ENCODE measurements at places on chromosomes 7 and 10.

DNA sequence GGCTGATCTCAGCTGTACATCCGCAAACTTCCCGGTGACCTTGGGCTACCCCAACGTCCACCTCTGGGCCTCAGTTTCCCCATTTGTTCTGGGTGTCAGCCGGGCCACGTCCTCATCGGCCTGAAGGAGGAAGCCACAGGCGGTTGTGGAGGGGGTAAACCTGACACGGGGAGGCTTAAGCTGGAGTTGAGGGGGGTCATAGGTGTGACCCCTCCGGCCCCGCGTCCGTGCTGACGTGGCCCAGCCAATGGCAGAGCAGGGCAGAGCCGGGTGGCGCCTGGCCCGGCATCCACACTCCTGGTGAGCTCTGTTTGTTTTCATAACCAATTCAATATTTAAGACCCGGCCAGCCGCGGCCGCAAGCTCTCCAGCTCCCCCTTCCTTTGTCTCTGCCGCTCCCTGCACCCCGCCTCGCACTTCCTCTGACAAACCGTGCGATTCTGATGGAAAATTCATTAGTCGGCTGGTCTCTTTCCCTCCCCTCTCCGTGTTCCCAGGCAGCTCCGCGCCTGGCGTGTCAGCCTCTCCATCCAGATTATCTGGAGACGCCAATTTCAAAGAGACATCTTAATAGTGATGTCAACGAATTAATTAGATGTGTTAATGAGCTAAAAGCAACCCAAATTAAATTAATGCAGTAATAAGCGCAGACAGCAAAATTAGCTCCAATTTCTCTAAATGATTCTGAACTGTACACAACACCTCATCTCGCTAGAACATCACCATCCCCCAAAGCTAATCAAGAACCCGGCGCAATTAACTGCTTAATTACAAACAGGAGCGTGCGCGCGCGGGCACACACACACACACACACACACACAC lies 55.4 kb downstream of the MICALL2 start:
- no peak for DNase-seq

DNA sequence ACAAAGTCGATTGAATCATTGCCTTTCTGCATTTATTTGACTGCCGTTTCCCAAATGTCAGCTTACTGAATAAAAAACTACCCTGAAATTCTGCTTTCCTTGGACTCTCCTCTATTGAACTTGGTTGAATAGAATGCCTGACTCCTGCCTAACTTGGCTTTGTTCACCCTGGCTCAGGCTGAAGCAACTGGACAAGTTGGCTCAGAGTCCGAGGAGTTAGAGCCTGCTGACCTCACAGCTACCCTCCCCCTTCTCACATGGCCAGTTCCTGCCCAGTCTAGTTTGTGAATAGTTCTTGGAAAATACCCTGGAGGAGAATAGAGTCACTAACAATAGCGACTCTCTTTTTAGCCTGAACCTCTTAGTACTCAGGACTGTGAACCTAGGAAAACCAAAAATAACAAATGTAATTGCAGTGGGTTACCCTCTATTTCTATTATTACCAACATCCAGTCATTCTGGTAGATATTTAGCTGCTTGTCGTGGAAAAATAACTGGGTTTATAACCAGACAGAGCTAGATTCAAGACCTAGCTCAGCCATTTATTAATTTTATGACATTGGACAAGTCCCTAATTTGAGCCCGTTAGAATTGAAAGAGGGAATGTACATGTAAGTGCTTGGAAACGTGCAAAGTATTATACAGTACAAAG lies 17.3 kb upstream of the NRBF2 start:
- DNase-seq = no peak

DNA sequence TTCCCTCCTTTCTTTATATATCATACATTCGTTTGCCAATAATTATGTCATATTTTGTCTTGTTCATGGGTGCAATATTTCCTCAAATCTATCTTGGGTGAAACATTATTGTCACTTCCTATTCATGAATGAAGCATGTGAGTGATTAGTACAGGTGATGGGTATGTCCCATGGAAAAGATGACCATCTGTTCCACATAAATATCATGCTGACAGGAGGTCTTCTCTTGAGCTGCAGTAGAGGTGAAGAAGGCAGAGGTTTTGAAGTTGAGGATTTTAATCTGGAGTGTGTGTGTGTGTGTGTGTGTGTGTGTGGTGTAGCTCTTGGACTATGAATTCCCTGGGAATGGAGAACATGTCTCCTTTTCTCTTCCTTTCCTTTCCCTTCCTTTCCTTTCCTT lies 350.5 kb upstream of the CHRM2 start:
- no peak for DNase-seq

GRCh38 chr10:104557966-104558365 lies 83.1 kb upstream of the SORCS3 start:
- no peak for DNase-seq

DNA sequence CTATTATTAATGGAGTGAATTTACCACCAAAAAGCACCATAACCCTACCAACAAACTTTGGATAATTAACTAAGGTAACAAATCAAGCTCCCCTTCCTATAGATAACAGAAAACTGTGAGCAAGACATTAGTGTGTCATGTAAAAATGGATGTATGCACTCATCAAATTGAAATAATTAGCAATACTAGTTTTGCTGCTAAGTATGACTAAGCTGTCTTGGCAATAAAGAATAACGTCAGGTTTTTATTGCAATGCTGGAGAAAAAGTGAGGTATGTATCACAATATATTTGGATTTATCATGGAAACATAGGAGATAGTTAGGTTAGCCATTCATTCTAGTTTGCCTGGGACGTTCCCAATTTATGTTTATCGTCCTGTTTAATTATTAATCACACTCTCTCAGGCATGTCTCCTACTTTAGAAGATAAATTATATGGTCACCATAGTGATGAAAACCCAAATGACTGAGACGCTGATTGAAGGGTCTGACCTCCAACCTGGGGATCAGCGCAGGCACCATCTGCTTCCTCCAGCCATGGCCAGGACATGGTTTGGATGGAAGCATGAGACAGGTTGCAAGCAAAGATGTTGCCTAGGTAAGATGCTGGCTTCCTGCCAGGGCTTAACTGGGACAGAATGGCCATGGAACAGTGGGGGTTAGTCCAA lies 125.6 kb downstream of the FANK1 start:
- DNase-seq = no peak

DNA sequence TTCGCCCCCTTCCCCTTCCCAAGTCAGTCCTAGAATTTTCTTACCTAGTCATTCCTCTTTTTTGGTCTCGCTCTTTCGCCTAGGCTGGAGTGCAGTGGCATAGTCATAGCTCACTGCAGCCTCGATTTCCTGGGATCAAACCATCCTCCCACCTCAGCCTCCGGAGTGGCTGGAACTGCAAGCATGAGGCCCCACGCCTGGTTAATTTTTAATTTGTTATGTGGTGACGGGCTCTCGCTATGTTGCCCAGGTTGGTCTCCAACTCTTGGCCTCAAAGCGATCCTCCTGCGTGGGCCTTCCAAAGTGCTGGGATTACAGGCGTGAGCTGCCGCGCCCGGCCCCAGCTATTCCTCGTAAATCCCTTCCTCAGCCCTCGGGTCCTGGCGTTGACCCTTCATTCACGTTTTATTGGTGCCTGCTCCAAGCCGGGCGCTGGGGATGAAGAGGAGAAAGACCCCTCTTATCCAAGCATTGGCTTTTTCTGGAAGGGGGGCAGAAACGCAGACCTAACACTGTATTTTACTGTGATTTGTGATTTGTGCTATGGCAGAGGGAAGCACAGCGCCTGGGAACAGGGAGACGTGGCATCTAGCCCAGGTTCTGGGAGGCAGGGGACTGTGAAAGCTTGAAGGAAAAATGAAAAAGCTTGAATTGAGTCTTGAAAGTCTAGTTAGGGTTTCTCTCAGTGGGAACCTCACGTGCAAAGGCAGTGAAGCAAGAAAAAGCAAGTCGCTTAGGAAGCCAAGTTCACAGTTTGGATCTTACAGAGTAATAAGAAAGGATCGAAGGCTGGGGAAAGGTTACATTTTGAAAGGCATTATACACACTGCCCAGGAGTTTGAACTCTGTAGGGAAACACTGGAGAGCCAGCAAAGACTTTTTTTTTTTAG lies 516 bp downstream of the ZNHIT1 start:
- no peak for DNase-seq

All from NCI-H187 treated with DMSO at 0.1 percent for 48 hours (cell line).